A673 (cell line): ENCODE measurements at places on chromosomes 5 and 9. TPM values are rescaled to one million over a fixed set of nuclear protein-coding genes. Genes with fewer than 3 reads are reported as not detected.

DNA sequence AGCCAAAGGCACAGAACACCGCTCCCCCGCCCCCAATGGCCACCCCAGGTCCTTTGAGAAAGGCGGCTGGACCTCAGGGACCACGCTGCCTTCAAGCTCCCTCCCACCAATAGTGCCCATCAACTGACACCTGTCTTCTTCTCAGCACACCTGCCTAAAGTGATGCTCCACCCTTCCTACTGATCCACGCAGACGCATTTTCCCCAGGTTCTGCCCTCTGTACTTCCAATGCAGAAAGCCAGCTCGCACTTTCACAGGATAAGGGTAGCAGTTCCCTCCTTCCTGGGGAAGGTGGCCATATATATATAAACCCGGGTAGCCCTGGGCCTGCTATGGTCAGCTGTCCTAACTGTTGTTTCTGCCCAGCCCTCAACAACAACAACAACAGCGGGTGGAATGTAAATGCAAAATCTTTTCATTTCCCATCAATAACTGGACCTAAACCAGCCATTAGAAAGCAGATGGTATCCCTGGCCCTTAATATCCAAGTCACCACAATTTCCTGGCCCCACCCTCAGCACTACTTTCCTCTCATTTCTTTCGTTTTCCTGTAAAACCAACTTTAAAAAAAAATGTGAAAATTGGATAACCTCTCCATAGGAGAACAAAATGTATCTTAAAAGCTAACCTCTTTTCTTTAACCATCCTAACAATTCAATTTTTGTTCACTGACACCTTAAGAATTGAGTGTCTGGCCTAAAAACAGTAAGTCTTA is 1.7 kb downstream of the GOLM1 start:
- no peaks in the 10 kb centered on the region for H3K36me3 ChIP-seq
- DNase-seq: no peak
- peaks cover 20% of the 10 kb centered on the region for H3K4me1 ChIP-seq
- peak overlapping the region; percentile 98 for H3K4me3 ChIP-seq

- H3K36me3 ChIP-seq: no peaks in the 10 kb centered on the region
- H3K4me3 ChIP-seq: no peak overlapping the region
- H3K4me1 ChIP-seq: no peaks in the 10 kb centered on the region
- no peak for DNase-seq
- no peak overlapping the region for H3K27ac ChIP-seq
Measured at GRCh38 chr5:127088251-127088650, 14.9 kb upstream of the C5orf63 start.

GRCh38 chr5:84378420-84378819 is 6.3 kb downstream of the EDIL3 start:
- no peak overlapping the region for H3K4me3 ChIP-seq
- no peaks in the 10 kb centered on the region for H3K36me3 ChIP-seq
- peaks cover 9% of the 10 kb centered on the region for H3K4me1 ChIP-seq
- H3K27ac ChIP-seq: no peak overlapping the region
- peaks cover 32% of the 10 kb centered on the region for H3K27me3 ChIP-seq

GRCh38 chr9:110980261-110980660 is 58.0 kb downstream of the LPAR1 start:
- H3K36me3 ChIP-seq: no peaks in the 10 kb centered on the region
- peak; percentile 83 for DNase-seq
- H3K27me3 ChIP-seq: no peaks in the 10 kb centered on the region
- peaks cover 69% of the 10 kb centered on the region for H3K4me1 ChIP-seq

GRCh38 chr9:77712533-77713130 is 64.5 kb upstream of the GNA14 start:
- peaks cover 4% of the 10 kb centered on the region for H3K36me3 ChIP-seq
- no peak overlapping the region for H3K27ac ChIP-seq
- H3K4me3 ChIP-seq: no peak overlapping the region
- no peaks in the 10 kb centered on the region for H3K27me3 ChIP-seq
- peaks cover 30% of the 10 kb centered on the region for H3K4me1 ChIP-seq
- peak; percentile 26 for DNase-seq

DNA sequence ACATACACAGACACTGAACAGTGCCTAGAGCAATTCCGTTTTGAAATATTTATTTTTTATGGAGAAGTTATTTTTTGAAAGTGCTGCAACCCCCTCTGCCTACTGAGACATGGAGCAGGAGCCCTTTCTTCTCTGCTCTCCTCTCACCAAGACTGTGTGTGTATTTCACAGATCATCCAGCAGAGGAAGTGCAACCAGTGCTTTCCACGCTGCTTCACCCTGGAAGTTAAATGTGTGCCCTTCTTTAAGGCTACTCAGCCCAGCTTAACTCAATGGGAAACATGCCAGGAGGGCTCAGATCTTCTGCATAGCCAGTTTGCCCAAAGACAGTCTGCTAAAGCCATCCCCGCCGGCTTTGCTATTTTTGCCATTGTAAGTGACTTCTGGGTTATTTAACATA is 606.3 kb downstream of the TLE1 start:
- H3K4me1 ChIP-seq: no peaks in the 10 kb centered on the region
- no peak overlapping the region for H3K4me3 ChIP-seq
- no peak overlapping the region for H3K27ac ChIP-seq
- H3K27me3 ChIP-seq: no peaks in the 10 kb centered on the region
- H3K36me3 ChIP-seq: no peaks in the 10 kb centered on the region

Gene STPG3
- total RNA-seq: 0.35 TPM in 1 of 2 replicates, not detected in the other

Gene FAM200C
- 6.3 TPM in 2 replicates for total RNA-seq

Gene IL7R
- total RNA-seq: 4.2 and 7.7 TPM in 2 replicates
